WTC11 (cell line): ENCODE measurements at places on chromosomes 11 and 22. TPM values are rescaled to one million over a fixed set of nuclear protein-coding genes. Genes with fewer than 3 reads are reported as not detected.

Gene LZTR1
- 38.3 to 44.5 TPM (median 40.1 TPM) in 3 replicates for total RNA-seq

Gene B3GAT3
- 41.2 to 43.9 TPM (median 43.3 TPM) in 3 replicates for total RNA-seq

Gene MOGAT2
- total RNA-seq = 0.09 to 0.11 TPM in 2 of 3 replicates, not detected in the other

Gene B3GAT1
- total RNA-seq = 20.9 to 30.0 TPM (median 23.1 TPM) in 3 replicates

Gene ZNF280B
- total RNA-seq = 5.9 to 7.7 TPM (median 7.0 TPM) in 3 replicates

Gene UBASH3B
- total RNA-seq = 18.9 to 22.6 TPM (median 21.1 TPM) in 3 replicates

Gene P2RY2
- 0.94 to 1.2 TPM (median 1.2 TPM) in 3 replicates for total RNA-seq

Gene FIBIN
- total RNA-seq = 0.34 to 0.48 TPM (median 0.37 TPM) in 3 replicates
